ENCODE measurements at places on chromosomes 2 and 18.

DNA sequence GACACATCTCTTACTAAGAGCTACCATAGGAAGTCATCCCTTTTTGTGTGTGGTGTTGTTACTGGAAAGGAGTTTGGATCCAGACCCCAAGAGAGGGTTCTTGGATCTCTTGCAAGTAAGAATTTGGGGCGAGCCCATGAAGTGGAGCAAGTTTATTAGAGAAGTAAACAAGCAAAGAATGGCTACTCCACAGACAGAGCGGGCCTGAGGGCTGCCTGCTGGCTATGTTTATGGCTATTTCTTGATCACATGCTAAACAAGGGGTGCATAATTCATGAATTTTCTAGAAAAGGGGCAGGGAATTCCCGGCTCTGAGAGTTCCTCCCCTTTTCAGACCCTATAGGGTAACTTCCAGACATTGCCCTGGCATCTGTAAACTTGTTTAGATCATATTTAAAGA is 30.6 kb upstream of the PXDN start:
- no peak for DNase-seq

GRCh38 chr18:76721207-76721996 is 101.0 kb upstream of the ZNF236 start:
- DNase-seq, result no peak

- peak; percentile 73 for DNase-seq
Measured at GRCh38 chr2:40332191-40332826, 119.6 kb downstream of the SLC8A1 start.

GRCh38 chr2:86300496-86300895 is 36.9 kb downstream of the REEP1 start:
- DNase-seq, result no peak

DNA sequence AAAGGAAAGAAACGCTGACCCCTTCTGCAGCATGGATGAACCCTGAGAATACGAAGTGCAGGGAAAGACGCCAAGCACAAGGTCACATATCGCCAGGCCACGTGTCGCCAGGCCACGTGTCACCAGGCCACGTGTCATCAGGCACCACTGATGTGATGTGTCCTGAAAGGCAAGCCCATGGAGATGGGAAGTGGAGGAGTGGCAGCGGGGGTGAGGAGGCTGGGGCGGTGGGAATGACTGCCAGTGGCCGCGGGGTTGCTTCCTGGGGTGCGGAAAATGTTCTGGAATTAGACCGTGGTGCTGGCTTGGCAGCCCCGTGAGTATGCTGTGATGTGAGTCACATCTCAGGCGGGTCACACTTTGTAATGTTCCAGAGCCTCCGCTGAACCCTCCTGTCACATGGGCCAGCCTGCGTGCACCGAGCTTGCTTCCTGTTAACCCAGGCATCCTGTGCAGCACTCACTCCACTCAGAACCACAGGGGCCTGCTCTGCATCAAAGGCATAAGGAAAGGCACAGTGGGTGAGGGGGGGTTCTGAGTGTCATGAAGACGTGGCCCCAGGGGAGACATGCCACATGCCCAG is 39.0 kb downstream of the SLC66A2 start:
- no peak for DNase-seq

- DNase-seq, result no peak
Measured at GRCh38 chr2:53545604-53546003, 222.0 kb upstream of the CHAC2 start.

DNA sequence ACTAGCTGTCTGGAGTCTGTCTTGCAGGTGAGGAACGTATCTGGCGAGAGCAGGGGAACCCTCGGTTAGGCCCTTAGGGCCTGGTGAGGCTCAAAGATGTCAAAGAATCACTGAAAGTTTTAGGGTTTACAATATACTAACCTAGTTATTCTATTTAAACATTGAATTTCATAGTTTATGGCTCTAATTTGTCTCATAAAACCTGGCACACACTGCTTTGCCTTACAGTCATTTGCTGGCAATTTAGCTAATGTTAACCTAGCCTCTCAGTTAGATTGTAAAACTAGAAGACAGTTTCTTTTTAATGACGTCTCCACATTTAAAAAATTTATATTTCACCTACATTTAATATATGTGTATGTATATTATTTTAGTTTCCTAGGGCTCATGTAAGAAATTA is 89.6 kb upstream of the DOCK10 start:
- DNase-seq, result no peak

DNA sequence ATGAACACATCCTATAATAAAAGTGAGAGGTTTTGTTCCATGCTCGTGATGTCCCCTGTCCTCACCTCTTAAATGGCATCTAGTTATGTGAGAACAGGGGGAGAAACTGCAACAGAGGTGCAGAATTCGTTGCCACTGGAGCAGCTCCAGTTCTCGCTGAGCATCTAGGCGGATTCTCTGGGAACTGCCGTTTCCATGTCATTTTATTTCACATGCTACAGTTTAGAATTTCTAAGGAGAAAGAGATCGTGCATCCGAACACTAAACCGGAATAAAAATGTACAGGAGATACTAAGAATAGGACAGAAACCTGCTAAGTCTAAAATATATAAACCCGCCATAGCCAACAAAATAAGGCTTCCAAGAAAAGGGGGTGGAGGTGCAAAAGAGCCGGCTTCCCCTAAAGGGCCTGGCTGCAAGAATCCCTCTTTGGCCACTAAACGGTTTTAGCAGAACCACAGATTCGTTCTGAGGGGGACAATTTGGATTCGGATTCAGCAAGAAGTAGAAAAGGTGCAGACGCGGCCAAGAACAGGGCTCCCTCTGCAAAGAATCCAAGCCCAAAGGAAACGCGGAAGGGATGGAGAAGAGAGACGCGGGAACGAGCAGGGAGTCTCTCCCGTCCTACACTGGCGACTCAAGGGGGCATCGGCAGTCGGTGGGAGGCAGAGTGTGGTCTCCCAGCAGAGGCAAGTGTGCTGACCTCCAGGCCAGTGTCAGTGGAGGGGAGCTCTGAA is 1.3 kb downstream of the TMEM163 start:
- peak; percentile 5 for DNase-seq

DNA sequence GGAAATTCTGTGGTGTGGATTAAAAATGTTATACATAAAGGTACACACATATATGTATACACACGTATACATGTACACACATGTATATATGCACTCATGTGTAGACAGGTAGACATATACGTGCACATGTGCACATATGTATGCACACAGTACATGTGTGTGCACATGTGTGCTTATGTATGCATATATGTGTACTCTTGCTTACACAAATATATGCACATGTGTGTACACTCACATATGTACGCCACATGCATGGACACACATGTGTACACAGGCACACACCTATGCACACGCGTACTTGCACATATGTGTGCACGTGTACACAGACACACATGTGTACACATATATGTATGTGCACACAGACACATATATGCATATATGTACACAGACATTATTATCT is 142.8 kb upstream of the SALL3 start:
- no peak for DNase-seq

- DNase-seq, result no peak
Measured at GRCh38 chr2:43370146-43370545, 143.7 kb upstream of the ZFP36L2 start.

- no peak for DNase-seq
Measured at GRCh38 chr2:169649278-169649677, 44.9 kb downstream of the CFAP210 start.

DNA sequence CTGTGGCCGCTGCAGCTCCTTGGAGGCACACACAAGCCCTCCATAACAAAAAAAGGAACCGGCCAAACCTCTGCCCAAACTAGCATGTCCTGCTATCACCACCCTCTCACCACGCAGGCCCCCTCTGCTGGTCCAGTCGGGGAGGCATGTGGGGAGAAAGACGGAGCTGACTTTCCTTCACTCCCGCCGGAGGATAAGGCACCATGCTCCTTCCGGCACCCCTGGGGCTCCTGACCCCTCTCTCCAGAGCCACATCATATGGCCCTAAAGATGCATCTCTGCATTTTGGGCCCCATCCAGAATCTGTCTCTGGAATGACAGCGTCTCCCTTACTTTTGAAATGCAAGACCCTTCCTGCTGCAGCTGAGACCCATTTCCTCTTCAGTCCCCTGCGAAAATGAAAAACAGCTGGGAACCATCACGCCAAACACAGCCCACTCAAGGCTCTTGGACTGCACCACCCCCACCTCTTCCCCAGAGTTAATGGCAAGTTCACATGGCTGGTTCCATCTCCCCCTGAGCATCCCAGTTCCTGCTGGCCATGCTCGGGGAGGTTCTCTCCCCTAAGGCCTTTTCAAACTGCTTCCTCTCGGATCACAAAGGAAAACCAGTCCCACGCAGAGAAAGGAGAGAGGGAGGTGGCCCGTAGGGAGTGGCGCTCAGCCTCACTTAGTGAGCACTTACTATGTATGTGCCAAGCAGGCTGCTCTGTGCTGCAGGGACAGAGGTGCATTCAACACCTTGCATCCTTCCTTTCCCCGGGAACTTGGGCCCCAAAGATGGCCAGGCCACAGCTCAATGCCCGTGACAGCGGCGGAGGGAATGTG is 35.2 kb upstream of the MLPH start:
- DNase-seq, result no peak

- no peak for DNase-seq
Measured at GRCh38 chr2:45822272-45822630, 170.8 kb downstream of the PRKCE start.

DNA sequence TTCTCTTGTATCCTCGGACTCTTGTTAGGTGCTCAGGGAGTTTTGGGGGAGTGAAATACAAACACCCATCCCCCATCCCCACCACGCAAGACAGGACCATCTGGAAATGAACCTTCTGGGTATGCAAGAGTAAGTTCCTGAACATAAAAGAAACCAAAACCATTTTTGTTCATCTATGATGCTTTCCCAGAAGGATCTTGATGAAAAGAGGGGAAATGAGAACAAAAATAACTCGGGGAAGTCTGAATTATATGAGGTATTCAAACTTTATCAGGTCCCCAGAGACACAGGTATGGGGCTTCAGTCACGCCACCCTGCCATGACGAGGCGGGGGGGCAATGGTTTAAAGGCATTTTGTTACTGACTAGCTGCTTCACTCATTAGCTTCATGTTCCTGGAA is 68.6 kb upstream of the DNMT3A start:
- no peak for DNase-seq

DNA sequence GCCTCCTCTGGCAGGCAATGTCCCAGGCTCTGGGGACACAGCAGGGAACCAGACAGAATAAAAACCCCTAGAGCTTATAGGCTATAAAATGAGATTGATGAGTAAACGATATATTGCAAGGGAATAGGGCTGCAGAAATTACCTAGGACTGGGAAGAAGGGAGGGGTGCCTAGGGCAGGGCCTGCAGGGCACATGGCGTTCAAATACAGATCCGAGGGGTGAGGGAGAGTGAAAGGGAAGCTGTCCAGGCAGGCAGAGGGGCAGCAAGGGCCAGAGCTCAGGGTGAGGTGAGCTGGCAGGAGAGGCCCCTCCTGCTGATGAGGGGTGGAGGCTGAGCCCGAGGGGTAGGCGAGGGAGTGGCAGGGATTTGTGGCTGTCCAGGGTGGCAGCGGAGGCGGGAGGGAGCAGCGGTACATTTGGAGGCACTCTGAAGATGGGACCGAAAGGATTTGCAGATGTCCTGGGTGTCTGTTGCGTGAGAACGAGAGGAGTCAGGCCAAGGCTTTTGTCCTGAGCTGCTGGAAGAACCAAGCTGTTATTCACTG is 33.7 kb downstream of the KCNIP3 start:
- DNase-seq, result no peak

- DNase-seq, result no peak
Measured at GRCh38 chr2:238636269-238637073, 209.7 kb downstream of the ASB1 start.

DNA sequence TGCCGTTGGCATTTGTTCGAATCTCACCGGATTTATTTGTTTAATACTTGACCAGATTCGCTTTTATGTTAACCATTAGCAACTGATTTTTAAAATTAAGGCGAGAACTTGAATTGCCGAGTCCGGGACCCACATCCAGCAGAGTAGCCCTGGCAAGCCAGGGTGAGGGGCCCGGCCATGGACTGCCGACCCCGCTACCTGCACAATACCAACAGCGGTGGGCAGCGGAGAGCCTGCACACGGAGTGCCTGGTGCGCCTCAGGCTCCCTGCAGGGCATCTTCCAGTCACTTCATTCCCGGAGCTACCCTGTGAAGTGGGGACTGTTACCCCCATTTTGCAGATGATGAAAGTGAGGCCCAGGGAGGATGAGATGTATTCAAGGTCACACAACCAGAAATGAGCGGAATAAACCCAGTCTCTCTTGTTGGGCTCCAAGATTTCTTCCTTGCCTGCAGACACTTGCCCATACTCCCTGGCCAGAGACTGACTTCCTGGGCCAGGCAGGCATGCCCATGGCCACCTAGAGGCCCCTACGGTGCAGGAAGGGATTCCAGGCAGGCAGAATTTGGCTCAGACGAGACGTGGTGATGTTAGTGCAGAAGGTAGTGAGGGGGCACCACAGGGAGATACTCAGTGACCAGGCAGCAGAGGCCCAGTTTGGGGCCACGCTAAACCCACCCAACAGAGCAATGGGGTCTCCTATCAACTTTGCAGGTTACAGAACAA is 2.9 kb downstream of the FBLN7 start:
- DNase-seq, result no peak

- no peak for DNase-seq
Measured at GRCh38 chr2:25354116-25354515, 12.4 kb upstream of the DNMT3A start.

- DNase-seq, result no peak
Measured at GRCh38 chr2:86135653-86136052, 29.6 kb downstream of the PTCD3 start.

GRCh38 chr2:119108186-119108585 is 50.4 kb downstream of the C1QL2 start:
- DNase-seq, result no peak

DNA sequence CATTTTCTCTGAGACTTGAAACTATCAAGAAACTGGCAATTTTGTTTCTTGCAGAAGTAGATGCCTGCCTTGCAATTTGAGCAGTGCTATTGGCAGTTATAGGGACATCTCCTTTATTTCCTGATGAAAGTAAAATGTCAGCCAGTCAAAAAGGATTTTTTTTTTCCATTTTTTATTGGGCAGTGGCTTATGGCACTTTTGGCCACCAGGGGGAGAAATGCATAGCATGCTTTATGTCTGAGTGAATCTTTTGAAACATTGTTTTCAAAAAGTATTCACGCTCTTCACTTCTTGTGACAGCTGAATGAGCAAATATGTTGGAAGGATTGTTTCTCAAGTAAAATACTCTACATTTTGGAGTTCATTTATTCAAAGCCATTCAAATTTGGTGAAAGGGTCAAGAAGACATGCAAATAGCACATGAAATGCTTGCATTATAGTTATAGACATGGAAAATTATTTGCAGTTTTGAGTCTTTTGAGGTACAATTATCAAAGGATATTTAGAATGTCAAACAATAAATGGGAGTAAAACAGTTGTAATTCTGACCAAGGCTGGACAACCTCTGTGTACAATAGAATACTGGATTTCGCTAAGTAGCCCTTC is 491.0 kb downstream of the CDH2 start:
- DNase-seq, result no peak

DNA sequence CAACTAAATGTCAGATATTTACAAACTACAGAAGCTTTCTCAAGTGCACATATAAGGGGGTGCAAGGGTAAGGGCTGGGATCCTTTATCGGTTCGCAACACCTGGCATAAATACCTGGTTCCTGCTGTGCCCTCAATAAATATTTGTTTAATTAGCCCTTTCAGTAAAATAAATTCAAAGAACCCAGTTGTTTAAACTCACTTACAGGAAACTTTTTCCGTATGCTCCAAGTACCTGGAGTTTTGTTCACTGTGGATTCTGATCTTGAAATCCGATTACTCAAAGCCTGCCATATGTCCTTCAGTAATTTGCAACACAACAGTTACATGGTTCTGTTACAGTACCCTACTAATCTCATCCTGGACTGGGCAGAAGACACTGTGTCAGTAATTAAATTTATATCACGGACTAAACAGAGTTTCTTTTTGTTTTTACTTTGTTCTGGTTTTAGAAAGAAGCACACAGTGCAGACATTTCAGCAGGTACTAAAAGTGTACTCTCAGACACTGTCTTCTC is 36.9 kb downstream of the TBC1D8 start:
- DNase-seq, result no peak

Measured in left renal pelvis (tissue), 4 donors.